ENCODE measurements at places on chromosomes 5 and 9.

- DNase-seq = peak; percentile 95
Measured at GRCh38 chr9:115118879-115119218, 892 bp upstream of the TNC start.

DNA sequence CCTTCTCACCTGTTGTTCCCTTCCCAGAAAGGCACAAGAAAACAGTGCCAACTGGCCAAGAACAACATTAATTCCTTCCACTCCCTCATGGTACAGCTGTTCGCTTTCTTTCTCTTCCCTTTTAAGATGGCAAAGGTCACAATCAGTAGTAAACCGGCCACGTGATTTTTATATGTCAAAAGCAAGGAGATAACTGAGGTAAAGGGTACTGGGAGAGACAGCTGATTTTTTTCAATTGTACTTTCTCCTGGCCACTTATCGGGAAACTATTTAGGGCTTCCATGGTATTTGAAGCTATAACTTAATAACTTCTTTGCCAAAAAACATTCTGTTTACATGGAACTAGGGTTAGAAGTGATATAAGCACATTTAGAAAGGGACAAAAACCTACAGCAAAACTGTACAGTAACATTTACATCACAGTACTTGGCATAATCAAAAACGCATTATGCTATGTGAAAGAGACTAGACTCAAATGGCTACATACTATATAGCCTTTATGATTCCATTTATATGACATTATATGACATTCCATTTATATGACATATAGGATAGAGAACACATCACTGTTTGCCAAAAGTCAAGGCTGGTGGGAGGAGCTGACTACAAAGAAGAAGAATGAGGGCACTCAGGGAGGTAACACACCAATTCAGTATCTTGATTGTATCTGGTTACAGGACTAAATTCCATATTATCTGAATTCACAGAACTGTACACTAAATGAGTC is 24.8 kb downstream of the PLPP1 start:
- no peak for DNase-seq

GRCh38 chr5:155598552-155598951 is 585.0 kb downstream of the KIF4B start:
- DNase-seq = no peak

DNA sequence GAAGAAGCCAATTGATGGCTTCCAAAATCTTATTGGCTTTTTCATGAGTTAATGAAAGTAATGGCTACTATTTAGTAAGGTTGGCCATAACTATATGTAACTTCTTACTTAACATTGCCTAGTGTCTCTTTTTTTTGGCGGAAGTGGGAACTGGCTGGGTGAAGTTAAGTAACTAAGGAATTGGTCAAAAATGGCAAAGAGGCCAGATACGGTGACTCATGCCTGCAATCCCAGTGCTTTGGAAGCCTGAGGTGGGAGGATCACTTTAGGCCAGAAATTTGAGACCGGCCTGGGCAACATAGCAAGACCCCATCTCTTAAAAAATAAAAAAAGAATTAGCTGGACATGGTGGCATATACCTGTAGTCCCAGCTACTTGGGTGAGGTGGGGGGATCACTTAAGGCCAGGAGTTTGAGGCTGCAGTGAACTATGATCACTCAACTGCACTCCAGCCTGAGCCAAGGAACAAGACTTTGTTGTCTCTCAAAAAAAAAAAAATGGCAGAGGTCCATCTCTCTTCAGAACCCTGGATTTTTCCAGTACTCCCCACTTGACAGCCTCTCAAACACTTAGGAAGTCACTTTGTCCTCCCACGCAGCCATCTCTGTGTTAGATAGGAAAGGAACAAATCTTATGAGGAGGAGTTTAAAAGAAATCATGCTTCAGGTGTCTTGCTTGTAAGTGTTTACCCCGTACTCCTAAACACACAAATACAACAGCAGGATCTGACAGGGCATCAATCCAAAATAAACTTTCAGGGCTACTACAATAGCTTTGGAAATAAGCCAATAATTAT is 75.7 kb downstream of the TEK start:
- no peak for DNase-seq

- no peak for DNase-seq
Measured at GRCh38 chr5:152113401-152113800, 188.8 kb upstream of the GLRA1 start.

DNA sequence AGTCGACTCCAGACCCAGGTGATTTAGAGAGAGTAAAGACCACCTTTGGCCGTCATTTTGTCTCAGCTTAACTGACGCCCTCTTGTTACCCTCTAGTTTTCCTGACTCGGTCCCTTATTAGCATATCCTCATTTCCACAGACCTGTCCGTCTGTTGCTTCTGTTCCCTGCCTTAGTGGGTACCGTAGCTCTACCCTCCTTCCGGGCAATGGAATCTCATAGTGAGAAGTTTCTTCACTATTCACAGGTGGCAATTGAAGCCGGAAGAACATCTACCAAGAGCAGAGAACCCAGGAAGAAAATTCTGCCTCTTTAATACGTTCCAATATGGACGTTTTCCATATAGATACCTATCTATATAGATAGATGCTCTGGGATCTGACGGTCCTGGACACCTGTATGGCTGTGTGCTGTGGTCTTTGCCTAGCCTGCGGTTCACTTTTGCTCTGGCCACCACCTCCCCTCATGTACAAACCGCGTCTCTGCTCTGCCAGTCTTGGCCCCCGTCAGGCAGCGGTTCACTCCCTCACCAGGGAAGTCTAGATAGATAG is 652 bp upstream of the TMEM161B start:
- peak; percentile 50 for DNase-seq

DNA sequence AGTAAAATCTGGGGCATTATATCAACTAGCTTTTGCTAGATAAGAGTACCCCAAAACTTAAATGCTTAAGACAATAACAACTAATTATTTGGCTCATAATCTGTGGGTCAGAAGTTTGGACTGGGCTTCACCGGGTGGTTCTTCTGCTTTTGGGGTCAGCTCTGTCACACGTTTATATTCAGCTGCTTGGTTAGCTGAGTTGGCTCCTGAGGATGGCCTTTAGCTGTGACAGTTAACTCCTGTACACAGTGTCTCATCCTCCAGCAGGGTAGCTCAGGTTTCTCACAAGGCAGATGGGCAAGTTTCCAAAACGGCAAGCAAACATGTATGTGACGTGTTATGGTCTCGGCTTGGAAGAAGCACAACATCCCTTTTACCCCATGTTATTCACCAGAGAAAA is 488.2 kb downstream of the TLE4 start:
- no peak for DNase-seq

Data from RWPE1 (cell line).